BE2C (cell line): ENCODE measurements at places on chromosomes 12 and 14.

GRCh38 chr12:20643822-20644221, 51.3 kb upstream of the SLCO1C1 start:
- no peak for DNase-seq

DNA sequence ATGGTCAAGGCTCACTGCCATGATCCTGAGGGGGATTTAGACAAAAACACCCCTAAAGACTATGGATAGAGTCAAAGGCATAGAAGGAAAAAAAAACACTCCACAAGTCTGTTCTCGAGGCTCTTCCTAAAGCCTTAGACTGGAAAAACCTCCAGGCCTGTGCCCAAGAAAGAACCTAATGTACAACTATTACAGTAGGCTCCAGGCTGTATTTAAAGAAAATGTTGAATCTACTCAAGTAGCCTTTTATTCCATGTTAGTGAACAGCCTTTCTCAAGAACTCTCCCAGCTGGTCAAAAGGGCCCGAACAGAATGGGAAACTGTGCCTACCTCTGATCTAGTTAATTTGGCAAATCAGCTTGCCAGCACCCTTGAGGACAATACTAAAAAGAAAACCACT, 28.3 kb downstream of the GNPTAB start:
- no peak for DNase-seq

DNA sequence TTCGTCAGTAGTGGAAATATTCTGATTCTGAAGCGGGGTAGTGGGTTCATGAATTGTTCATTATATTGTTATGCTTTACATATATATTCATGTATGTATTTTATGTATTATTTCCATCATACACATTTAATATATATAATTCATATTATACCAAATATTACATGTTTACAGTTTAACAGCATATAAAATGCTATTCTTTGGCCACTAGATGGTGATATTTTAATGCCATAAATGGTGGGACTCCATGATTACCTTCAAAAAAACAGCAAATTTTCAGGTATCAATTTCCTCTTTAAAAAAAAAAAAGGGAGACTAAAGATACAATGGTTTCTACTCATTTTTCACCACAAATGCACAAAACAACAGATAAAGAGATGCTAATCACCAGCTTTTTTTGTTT, 41.0 kb downstream of the BDKRB1 start:
- no peak for DNase-seq

- no peak for DNase-seq
These were observed 67.6 kb downstream of the PIWIL1 start for GRCh38 chr12:130405332-130405731.

DNA sequence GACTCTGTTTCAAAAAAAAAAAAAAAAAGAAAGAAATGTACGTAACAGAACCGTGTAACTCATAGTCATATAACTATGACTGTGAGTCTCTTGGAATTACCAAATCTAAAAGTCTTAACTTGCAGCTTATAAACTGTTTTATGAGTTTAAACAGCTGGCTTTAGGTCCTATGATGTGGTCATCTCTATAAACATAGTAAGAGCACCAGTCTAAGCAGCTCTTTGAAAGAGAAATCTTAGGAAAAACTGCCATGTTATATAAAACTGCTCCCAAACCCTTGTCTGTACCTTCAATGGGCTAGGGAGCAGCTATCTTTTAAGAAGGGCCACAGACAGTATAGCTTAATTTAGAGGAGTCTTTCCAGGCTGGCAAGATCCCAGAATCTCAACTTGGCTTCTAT, 115.5 kb upstream of the AEBP2 start:
- DNase-seq = no peak

- no peak for DNase-seq
These were observed 60.5 kb downstream of the CRADD start for GRCh38 chr12:93737457-93738198.

DNA sequence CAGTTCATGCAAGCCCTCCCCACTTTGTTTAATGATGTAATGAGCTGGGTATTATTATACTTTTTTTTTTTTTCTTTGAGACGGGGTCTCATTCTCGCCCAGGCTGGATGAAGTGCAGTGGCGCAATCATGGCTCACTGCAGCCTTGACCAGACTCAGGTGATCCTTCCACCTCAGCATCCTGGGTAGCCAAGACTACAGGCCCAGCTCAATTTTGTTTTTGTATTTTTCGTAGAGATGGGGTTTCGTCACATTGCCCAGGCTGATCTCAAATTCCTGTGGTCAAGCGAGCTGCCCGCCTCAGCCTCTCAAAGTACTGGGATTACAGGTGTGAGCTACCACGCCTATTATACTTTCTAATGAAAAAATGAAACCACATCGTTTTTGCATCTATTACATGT, 4.5 kb upstream of the DCAF11 start:
- no peak for DNase-seq
